Activated gamma-delta T cell treated with anti-CD3 and anti-CD28 coated beads, Interleukin-2, amount 50 U/mL, for 16 hours (primary cell): ENCODE measurements at places on chromosomes 2 and 18.

DNA sequence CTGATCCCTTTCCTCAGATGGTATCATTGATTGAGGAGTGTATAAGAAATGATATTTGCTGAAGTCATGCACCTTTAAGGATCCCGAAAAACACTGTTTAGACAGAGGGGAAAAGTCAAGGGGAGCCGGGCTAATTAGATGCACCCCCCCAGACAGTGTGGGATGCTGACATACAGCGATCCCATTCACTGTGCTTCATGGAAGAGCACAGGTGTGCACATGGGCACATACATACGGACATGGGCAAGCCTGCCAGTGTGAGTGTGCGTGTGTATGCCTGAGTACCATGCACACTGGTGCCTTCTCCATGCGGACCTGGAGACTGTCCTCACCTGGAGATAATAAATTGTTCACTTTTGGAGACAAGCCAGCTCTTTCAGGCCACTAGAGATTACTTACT lies 22.6 kb downstream of the MEIS1 start:
- DNase-seq = no peak

DNA sequence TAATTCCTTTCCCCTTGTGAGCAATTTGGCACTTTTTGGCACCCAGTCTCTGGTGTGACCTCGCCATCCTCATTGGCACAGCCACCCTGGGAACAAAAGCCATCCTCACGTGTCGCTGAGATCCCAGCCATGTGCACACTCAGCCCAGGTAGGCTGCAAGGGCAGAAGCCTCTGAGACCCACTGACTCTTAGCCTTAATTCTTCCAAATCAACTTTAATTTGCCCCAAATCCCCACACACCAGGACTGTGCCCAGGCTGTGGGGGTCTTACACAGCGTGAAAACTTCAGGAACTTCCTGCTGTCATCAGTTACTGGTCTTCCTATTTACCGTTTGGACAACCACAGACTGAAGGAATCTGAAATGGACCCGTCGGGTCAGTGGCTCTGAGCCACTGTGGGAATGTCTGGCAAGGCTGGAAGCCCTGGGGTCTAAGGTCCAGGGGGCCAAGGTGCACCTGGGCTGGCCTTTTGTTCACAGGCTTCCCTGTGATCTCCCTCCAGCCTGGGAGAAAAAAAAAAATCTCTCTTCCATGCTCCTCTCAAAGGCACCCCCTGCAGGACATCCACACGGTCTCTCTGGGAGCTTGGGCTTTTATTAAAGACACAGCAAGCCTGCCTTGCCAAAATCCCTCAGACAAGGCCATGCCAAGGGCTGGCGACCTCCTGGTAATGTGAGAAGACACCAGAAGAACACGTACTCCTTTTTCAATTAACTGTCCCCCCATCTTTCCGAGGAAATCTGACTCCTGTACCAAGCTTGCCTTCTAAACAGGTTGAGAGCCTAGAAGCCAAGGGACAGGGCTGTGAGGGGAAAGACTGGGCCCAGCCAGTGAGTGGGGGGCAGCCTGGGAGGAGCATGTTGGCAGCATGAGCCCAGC lies 42.1 kb upstream of the LAPTM4A start:
- DNase-seq = no peak

DNA sequence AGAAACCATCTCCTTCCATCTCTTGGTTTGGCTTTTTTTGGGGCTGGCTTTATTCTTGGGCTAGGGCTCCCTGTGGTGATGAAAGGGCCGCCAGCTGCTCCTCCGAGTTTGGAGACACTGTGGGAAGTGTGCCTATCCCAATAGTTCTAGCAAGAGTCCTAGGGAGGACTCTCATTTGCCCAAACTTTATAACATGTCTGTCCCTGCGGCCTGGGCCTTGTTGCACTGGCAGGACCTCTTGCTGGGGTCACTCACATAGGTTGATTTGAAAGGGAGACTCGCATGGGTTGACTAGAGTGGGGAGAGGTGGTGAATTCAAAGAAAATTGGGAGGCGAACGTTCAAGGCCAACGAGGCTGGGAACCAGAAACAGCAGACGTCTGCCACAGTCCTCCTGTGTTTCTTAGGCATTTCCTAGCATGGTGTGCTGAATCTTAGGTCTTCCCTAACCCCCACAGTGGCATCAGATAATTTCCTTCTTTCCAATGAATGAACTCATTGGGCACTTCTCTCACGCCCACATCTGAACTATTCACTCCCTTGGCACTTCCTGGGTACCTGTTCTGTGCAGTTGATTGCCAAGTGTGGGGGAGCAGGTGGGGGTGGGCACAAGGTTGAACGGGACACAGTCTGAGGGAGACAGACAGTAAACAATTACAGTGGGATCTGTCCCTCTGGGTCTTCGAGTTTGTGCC lies 26.8 kb downstream of the NIFK start:
- DNase-seq = no peak

GRCh38 chr2:218229239-218229638 lies 12.2 kb downstream of the ARPC2 start:
- DNase-seq = peak; percentile 29

- no peak for DNase-seq
Observed at GRCh38 chr2:38245114-38245641, 131.9 kb downstream of the ATL2 start.

- peak; percentile 23 for DNase-seq
Observed at GRCh38 chr18:58541789-58542425, 87.0 kb downstream of the ALPK2 start.

DNA sequence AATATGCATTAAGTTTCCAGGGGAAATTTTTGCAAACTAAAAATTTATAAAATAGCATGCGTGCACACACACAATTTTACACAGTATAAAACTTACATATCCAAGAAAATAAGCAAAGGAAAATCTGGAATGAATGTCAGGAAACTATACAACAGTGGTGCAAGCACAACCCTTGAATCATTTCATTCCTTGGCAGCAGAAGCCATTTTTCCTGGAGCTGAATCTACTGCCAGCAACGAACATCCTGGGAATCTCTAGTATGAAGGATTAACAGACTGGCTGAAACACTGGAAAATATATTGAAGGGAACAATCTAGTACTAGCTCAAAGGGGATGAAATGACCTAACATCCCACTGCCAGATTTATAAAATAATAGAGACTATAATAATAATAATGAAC lies 235.3 kb downstream of the DYM start:
- DNase-seq = no peak

DNA sequence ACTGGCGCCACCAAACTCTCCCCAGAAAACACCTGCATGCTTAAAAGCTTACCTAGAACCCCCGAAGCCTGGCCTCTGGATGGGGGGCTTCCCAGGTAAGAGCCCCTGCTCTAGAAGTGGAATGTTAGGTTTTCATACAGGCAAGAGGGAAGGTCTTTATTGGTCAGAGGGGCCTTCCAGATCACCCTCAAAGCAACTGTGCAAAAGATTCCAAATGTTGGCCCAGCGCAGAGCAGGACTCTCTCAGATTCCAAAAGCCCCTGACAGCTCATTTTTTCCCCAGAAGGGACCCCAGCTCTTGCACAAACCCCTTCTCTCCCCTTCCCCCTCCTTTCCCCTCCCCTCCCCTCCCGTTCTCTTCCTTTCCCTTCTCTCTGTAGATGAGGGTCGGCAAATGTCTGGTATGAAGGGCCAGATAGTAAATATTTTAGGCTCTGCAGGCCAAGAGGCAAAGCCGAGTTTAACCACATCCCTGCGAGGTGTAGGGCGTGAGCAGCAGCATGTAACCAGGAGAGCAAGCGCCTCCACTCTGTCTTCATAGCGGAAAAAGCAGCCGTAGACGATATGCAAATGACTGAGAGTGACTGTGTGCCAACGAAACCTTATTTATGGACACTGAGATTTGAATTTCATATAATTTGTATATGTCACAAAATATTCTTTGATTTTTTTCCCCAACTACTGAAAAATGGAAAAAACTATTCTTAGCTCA lies 116.9 kb downstream of the SMAD7 start:
- peak; percentile 38 for DNase-seq

- DNase-seq = no peak
Observed at GRCh38 chr18:77103187-77103850, 29.3 kb downstream of the MBP start.

GRCh38 chr2:190318514-190318913 lies 1.1 kb downstream of the HIBCH start:
- no peak for DNase-seq

- no peak for DNase-seq
Observed at GRCh38 chr2:84919885-84920580, 14.6 kb downstream of the TMSB10 start.

DNA sequence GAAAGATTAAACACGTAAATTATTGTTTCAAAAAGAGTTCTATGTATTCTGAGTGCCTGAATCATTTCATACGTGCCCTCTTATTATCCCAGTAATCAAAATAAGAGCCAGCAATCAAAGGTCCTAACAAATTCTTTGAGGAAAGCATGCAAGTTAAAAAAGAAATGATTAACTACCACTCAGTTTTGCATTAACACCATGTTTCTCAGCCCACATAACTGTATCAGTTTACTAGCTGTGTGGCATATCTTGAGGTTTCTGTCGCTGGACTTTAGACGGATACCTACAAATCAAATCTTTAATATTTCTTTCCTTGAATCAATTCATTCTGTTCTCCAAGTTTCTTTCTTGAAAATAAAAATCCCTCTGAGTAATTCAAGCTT lies 668.9 kb upstream of the CHAC2 start:
- no peak for DNase-seq

- DNase-seq = no peak
Observed at GRCh38 chr2:104472076-104472475, 381.8 kb upstream of the POU3F3 start.

- DNase-seq = no peak
Observed at GRCh38 chr2:62785216-62785615, 79.7 kb downstream of the EHBP1 start.

DNA sequence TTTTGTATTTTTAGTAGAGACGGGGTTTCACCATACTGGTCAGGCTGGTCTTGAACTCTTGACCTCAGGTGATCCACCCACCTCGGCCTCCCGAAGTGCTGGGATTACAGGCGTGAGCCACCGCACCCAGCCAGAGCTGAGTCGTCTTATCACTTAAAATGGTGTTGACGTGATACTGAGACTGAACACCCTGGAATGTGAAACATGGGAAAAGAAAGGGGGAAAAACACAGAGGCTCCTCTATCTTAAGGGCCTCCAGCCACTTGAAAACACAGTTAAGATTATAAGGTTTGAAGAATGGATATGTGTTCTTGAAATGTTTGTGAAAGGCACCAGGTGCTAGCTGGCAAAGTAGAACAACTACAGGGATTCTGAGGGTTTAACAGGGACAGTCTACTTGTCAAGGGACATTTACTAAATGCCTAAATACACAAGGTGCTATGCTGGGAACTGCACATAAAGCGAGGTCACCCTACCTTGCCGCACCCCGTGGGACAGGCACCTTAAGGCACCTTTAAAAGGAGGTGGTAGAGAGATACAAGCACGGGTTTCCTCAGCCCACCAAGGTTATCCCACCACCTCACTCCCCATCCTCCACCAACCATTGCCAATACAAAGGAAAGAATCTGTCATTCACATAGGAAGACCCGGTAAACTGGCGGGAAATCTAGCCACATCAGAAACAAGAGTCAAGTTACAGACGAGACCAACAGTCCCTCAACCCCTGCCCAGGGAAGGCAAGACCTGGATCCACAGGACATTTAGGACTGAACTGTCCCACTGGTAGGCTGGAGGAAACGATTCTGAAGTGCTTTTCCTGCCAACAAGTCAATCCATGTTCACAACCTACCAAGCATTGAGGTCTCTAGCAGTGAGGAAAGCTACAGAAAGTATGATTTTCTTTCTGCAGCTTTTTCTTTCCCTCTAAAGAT lies 43.4 kb downstream of the STK39 start:
- no peak for DNase-seq

- no peak for DNase-seq
Observed at GRCh38 chr2:45237850-45238542, 228.7 kb upstream of the SIX2 start.

- DNase-seq = no peak
Observed at GRCh38 chr2:225008935-225009334, 33.3 kb downstream of the DOCK10 start.

DNA sequence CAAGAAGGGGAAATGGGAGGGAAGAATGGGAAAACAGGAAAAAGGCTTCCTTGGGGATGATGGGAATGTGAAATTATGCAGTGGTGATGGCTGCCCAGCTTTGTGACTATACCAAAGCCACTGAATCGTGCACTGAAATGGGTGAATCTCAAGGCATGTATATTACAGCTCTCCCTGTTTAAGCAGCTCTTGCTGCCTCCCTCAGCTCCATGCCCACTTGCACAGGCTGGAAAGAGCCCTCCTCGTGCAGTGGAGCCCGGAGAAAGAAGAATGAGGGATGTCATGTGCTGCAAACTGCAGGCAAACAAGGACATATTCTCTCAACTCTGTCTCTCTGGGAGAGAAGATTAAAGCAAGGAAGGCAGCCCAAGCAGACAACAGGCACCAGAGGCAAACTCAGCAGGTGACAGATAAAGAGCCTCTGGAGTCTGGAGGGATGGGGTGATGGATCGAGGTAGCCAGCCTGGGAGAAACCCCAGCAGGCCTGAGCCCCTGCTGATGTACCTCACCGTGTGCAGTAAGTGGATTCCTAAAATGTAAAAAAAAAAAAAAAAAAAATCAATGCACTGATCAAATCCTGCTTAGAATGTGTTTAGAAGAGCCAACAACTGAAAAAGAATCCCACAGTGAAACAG lies 62.4 kb upstream of the SLC66A3 start:
- DNase-seq = no peak

- no peak for DNase-seq
Observed at GRCh38 chr2:101297383-101297782, 11.1 kb downstream of the RNF149 start.

- no peak for DNase-seq
Observed at GRCh38 chr2:182906454-182906853, 40.0 kb upstream of the FRZB start.

DNA sequence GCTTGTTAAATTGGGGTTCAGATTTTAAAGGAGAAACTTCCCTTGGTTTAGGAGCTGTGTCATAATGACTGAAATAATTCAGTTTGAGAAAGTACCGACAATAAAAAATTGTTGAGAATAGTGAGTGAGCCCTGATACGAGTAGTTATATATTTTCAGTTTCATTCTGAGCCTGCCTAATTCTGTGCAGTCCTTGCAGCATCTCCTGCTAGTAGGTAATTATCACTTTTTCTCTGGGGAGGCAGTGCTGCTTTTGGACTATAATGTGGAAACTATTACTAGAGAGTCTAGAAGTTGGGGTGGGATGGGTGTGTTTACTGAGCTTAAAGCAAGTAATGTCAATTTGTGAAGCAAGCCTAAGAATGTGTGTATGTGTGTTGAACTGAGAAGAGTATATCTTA lies 21.7 kb downstream of the ZNF638 start:
- DNase-seq = no peak

DNA sequence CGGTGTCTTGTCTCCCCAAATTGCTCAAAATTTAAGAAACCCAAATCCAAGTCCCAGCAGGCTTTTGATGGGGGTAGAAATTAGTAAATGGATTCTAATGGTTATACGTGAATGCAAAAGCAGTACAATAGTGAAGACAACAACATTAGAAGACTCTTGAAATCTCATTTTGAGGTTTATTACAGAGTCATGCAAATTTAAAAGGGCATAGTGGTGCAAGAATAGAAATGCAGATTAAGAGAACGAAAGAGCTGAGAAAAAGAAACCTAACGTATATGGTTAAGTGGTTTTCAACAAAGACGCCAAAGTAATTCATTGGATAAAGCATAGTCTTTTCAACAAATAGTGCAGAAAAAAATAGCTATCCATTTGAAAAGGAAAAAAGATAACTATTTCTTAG lies 33.2 kb upstream of the CXXC1 start:
- no peak for DNase-seq

- DNase-seq = no peak
Observed at GRCh38 chr2:237282568-237283128, 131.3 kb downstream of the COL6A3 start.
